Activated CD8-positive, alpha-beta T cell treated with anti-CD3 and anti-CD28 coated beads for 36 hours (primary cell): ENCODE measurements at places on chromosomes 5 and 9. TPM values are rescaled to one million over a fixed set of nuclear protein-coding genes. Genes with fewer than 3 reads are reported as not detected.

GRCh38 chr9:27437652-27438373 is 86.3 kb upstream of the IFNK start:
- no peak for DNase-seq
- no peaks in the 10 kb centered on the region for H3K36me3 ChIP-seq
- H3K27me3 ChIP-seq: no peaks in the 10 kb centered on the region
- H3K4me3 ChIP-seq: no peak overlapping the region

GRCh38 chr9:4497855-4498254 is 7.6 kb downstream of the SLC1A1 start:
- no peaks in the 10 kb centered on the region for H3K36me3 ChIP-seq
- H3K27me3 ChIP-seq: peaks cover 20% of the 10 kb centered on the region
- no peak overlapping the region for H3K4me3 ChIP-seq
- H3K27ac ChIP-seq: no peak overlapping the region

DNA sequence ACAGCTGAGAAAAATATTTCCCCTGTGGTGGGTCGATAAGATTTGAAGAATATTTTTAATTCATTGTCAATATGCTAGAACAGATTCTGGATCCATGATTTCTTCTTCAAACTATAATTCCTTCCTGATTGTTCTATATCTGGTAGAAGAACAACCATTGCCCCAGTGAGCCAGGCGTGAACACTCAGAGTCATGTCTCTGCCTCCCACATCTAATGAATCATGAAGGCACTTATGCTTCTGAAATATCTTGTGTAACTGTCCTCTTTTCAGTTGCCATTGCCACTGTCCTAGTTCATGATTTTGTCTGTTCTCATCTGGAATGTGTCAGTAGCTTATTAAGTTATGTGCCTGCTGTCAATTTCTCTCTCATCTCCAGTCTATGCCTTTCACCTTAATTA is 40.0 kb downstream of the GABRG2 start:
- H3K4me3 ChIP-seq: no peak overlapping the region
- H3K27ac ChIP-seq: no peak overlapping the region
- H3K27me3 ChIP-seq: no peaks in the 10 kb centered on the region
- no peaks in the 10 kb centered on the region for H3K36me3 ChIP-seq

AGXT2 gene
- total RNA-seq: not detected

DOCK8 gene
- total RNA-seq: 166 TPM
